Endothelial cell of umbilical vein (primary cell): ENCODE measurements at places on chromosomes 1 and 21. TPM values are rescaled to one million over a fixed set of nuclear protein-coding genes. Genes with fewer than 3 reads are reported as not detected.

NUDC gene
- 95.0 and 102 TPM in 2 replicates for total RNA-seq

MPZ gene
- total RNA-seq: 1.3 and 2.0 TPM in 2 replicates

PEAR1 gene
- total RNA-seq: 88.7 and 90.7 TPM in 2 replicates

LHX8 gene
- total RNA-seq: not detected in 2 replicates

LCE1F gene
- not detected in 2 replicates for total RNA-seq

C1QTNF12 gene
- 1.9 and 4.1 TPM in 2 replicates for total RNA-seq

PTAFR gene
- total RNA-seq: 0.18 and 0.20 TPM in 2 replicates

PHLDA3 gene
- total RNA-seq: 29.5 and 35.6 TPM in 2 replicates

KCNH1 gene
- total RNA-seq: not detected in 2 replicates

FCRL5 gene
- not detected in 2 replicates for total RNA-seq

VANGL2 gene
- total RNA-seq: not detected in 2 replicates

GON4L gene
- total RNA-seq: 58.7 and 60.4 TPM in 2 replicates

F3 gene
- 1.9 and 2.3 TPM in 2 replicates for total RNA-seq
